ENCODE measurements at places on chromosomes 7 and 10.

GRCh38 chr7:44144426-44144967 lies 3.4 kb upstream of the MYL7 start:
- peaks cover 10% of the 10 kb centered on the region for H3K4me1 ChIP-seq
- no peak overlapping the region for H3K27ac ChIP-seq
- peaks cover 1% of the 10 kb centered on the region for H3K27me3 ChIP-seq
- no peak overlapping the region for H3K4me3 ChIP-seq
- DNase-seq = no peak

- peaks cover 32% of the 10 kb centered on the region for H3K27me3 ChIP-seq
- no peak overlapping the region for H3K4me3 ChIP-seq
- H3K27ac ChIP-seq = no peak overlapping the region
- no peaks in the 10 kb centered on the region for H3K4me1 ChIP-seq
- no peak for DNase-seq
These were observed 166.9 kb downstream of the PAXIP1 start for GRCh38 chr7:154836021-154836448.

DNA sequence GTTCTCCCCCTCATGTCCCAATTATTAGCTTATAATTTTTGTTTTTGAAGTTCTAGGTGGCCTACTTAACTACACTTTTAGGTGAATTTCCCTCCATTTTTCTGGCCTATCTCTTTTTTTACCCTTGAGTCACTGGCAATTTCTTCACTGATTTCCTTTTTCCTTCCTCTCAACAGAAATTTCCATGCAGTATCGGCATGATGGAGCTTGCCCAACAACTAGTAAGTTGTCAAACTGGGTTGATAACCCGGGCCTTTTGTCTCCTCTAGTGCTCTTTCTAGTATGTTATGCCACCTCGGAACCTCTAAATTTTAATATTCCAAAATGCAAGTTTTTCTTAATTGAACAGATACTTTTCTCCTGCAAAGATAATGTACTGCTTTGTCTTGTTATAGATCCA lies 147.1 kb downstream of the MLLT10 start:
- no peak overlapping the region for H3K27ac ChIP-seq
- H3K36me3 ChIP-seq = peaks cover 32% of the 10 kb centered on the region
- no peak for DNase-seq

DNA sequence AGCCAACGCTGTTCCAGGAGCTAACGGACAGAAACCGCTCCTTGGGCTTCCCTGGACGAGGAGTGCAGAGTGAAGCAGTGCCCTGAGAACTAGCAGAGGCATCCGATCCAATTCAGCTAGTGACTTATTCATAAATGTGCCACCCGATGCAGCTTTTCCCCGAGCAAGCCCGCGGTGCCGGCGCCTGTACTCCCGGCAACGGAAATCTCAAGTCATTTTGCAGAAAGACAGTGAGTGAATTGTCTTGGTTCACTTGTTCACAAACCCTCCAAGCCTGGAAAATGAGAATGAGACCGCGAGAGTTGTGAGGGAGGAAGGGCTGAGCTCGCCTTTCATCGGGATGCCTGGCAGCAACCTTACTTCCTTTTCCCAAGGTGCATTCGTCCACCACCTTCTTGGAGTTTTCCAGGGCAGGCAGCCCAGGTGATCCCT lies 87.5 kb downstream of the COBL start:
- H3K36me3 ChIP-seq = no peaks in the 10 kb centered on the region
- no peak overlapping the region for H3K4me3 ChIP-seq

DNA sequence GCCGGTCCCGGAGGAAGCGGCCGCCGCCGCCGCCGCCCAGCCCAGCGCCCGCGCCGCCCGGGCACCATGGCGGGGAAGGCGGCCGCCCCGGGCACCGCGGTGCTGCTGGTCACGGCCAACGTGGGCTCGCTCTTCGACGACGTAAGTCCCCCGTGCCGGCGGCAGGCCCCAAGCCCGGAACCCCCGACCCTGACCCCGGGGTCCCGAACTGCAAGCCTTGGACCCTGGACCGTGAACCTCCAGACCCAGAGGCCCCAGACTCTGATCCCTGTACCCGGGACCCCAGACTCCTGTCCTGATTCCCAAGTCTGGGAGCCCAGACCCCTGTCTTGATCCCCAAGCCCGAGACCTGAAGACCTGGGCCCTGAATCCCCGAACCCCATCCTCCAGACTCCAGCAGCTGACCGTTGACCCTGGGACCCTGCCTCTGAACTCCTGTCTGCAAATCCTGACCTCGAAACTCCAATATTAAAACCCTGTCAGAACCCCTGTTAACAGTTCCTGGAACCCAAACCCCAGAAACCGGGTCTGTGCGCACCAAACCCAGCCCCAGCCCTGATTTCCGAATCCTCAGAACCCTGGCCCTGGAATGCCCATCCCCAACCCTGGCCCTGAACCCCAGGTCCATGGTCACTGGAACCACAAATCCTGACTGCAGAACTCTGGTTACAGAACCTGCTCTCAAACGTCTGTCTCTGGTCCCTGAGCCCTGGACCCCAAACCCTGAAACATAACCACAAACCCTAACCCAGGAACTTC lies 623 bp downstream of the INPP5A start:
- H3K4me3 ChIP-seq = peak overlapping the region; percentile 84
- H3K27me3 ChIP-seq = no peaks in the 10 kb centered on the region
- H3K27ac ChIP-seq = peak overlapping the region; percentile 94
- H3K36me3 ChIP-seq = no peaks in the 10 kb centered on the region
- no peak for DNase-seq

DNA sequence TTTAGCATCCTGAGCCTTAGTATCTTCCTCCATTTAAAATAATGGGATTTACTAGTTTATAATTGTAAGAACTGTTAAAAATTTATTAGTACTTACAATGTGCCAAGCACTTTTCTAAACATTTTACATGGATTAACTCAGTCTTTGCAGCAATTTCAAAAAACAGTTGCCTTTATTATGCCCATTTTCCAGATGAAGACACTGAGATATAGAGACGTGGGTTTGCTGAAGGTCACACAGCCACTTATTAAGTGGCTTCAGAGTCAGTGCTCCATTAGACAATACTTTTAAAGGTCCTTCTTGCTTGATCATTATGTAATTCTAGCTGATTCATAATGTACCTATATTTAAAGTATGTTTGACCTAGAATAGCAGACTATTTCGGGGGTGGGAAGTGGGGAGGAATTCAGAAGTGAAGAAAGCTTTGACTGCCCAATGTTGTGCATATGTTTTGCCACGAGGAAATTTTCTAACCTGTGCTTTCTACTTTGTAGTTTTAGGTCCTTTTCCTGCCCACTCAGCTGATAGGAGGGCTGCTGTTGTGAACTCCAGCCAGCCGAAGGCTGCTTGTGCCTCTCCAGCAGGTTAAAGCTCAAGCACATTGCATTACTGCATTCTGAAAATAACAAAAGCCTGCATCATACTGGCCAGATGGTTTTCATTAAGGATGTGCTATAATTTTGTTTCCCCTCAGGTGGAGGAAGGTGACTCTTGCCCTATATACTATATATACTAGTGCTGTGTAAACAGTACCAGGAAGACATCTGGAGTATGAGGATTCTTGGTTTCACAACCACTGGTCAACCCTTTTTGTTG lies 4.3 kb downstream of the PLEKHA8 start:
- H3K4me1 ChIP-seq = peaks cover 2% of the 10 kb centered on the region
- no peak overlapping the region for H3K27ac ChIP-seq
- no peaks in the 10 kb centered on the region for H3K36me3 ChIP-seq
- DNase-seq = no peak
- H3K4me3 ChIP-seq = no peak overlapping the region

- peak overlapping the region; percentile 87 for H3K27ac ChIP-seq
- peak overlapping the region; percentile 68 for H3K4me3 ChIP-seq
- H3K4me1 ChIP-seq = peaks cover 24% of the 10 kb centered on the region
- DNase-seq = peak; percentile 63
- no peaks in the 10 kb centered on the region for H3K36me3 ChIP-seq
- no peaks in the 10 kb centered on the region for H3K27me3 ChIP-seq
These were observed 330.8 kb downstream of the PTEN start for GRCh38 chr10:88194041-88194887.

DNA sequence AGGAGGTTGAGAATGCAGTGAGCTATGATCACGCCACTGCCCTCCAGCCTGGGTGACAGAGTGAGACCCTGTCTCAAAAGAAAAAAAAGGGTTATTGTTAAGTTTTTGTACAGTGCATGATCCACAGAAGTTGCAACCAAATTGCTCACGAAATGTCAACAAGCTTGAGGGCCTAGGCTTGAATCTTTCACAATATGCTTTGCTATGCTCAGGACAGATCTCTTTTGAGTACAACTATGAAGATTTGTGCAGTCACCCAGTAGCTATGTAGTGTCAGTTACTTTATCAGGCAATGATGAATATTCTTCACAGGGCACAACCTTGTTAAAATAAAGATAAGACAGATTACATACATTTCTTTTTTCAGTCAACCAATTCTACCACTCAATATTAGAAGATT lies 109.2 kb downstream of the PRTFDC1 start:
- H3K27ac ChIP-seq = no peak overlapping the region
- no peaks in the 10 kb centered on the region for H3K27me3 ChIP-seq
- H3K4me1 ChIP-seq = peaks cover 5% of the 10 kb centered on the region
- DNase-seq = no peak
- no peaks in the 10 kb centered on the region for H3K36me3 ChIP-seq

DNA sequence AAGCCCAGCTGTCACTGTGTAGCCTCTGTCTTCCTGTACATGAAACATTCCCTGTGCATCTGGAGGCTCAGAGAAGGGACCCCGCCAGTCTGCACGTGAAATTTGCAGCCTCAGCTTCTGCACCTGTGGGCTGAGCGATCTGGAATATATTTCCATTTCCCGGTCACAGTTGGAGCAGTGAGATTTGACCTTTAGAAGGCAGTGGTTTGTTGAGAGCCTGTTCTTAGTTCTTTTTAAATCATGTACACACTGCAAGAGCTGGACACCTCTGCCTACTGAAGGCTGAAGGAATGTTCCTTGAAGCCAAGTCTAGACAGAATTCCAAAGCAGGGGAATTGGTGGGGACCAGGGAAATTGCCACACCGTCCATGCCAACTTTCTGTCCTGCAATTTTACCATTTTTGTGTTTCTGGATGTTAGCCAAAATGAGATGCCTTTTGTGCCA lies 706.6 kb downstream of the INHBA start:
- no peaks in the 10 kb centered on the region for H3K36me3 ChIP-seq
- no peak overlapping the region for H3K4me3 ChIP-seq
- no peaks in the 10 kb centered on the region for H3K4me1 ChIP-seq
- no peak for DNase-seq

DNA sequence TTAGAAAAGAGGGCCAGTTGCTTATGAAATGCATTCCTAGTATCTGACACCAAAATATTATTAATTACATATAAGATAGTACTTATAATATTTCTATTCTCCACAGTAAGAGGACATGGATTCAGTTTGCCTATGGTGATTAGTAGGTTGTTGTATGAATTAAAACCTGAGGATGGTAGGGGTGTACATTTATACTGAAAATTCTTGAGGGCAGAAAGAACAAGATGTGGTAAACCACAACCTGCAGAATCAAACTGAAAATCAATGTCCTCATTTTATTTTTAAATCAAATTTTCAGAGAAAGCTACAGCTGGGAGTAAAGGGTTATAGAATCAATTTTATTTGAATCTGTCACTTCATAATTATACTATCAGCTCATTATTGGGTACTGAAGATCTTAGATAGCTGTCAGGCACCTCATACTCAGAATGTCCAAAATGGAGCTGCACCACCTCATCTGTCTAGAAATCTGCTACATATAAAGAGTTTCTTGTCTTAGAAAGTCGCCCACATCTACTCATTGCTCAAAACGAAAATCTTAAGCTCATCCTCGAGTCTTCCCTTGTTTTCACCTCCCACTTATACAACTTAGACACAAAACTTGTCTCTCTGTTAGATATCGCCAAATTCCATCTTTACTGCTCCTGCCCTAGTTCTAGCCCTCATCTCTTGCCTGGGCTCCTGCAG lies 65.4 kb downstream of the MYO3A start:
- no peak for DNase-seq
- H3K4me1 ChIP-seq = no peaks in the 10 kb centered on the region
- H3K27me3 ChIP-seq = peaks cover 44% of the 10 kb centered on the region
- no peak overlapping the region for H3K27ac ChIP-seq
- no peak overlapping the region for H3K4me3 ChIP-seq

GRCh38 chr7:21160401-21160800 lies 267.5 kb upstream of the SP4 start:
- H3K4me3 ChIP-seq = no peak overlapping the region
- no peak for DNase-seq
- peaks cover 11% of the 10 kb centered on the region for H3K27me3 ChIP-seq

- no peak overlapping the region for H3K4me3 ChIP-seq
- peaks cover 16% of the 10 kb centered on the region for H3K4me1 ChIP-seq
- no peak overlapping the region for H3K27ac ChIP-seq
These were observed 24.3 kb downstream of the CBLL1 start for GRCh38 chr7:107768263-107768662.

- no peak overlapping the region for H3K27ac ChIP-seq
- DNase-seq = no peak
- no peak overlapping the region for H3K4me3 ChIP-seq
These were observed 43.9 kb downstream of the GRM8 start for GRCh38 chr7:127208860-127209259.

GRCh38 chr7:76358011-76358480 lies 745 bp downstream of the YWHAG start:
- H3K4me3 ChIP-seq = peak overlapping the region; percentile 95
- peak overlapping the region; percentile 96 for H3K27ac ChIP-seq
- peaks cover 16% of the 10 kb centered on the region for H3K36me3 ChIP-seq
- no peaks in the 10 kb centered on the region for H3K27me3 ChIP-seq
- peak; percentile 49 for DNase-seq
- peaks cover 15% of the 10 kb centered on the region for H3K4me1 ChIP-seq

- no peaks in the 10 kb centered on the region for H3K36me3 ChIP-seq
- H3K27ac ChIP-seq = peak overlapping the region; percentile 58
- no peak for DNase-seq
- H3K27me3 ChIP-seq = no peaks in the 10 kb centered on the region
These were observed 102.4 kb downstream of the MDFIC start for GRCh38 chr7:115024276-115024675.

DNA sequence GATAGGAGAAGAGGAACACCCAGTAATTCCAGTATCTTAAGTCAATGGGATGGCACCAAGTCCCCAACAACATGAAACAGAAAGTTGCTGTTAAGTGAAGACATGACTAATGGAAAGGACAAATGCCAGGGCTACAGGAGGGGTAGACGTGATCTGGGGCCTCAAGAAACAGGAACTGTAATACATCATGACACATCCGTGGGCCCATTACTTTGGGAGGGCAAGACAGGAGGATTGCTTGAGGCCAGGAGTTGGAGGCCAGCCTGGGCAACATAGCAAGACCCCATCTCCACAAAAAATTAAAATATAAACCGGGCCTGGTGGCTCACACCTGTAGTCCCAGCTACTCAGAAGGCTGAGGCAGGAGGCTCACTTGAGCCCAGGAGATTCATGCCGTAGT lies 408.6 kb upstream of the PRKCQ start:
- H3K27me3 ChIP-seq = peaks cover 10% of the 10 kb centered on the region
- DNase-seq = no peak
- no peak overlapping the region for H3K4me3 ChIP-seq
- H3K27ac ChIP-seq = no peak overlapping the region
- H3K36me3 ChIP-seq = no peaks in the 10 kb centered on the region

DNA sequence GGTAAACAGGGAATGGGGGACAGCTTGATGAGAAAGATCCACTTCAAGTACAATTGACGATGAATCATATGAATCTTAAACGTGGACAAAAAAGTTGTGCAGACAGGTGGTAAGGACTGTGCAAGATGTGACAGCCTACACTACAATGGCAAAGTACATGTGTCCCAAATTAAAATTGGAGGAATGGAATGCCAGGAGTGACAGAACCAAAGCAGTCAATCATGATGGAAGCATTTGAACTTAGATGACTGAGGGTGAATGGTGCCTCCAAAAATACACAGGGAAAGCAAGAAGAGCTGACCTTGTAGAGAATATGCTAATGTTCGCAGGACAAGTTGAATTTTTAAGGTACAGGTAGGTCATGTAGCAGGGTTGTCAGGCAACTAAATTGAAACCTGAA lies 150.3 kb upstream of the WNT16 start:
- H3K4me1 ChIP-seq = peaks cover 33% of the 10 kb centered on the region
- H3K27me3 ChIP-seq = peaks cover 13% of the 10 kb centered on the region
- H3K36me3 ChIP-seq = no peaks in the 10 kb centered on the region
- no peak overlapping the region for H3K4me3 ChIP-seq
- no peak overlapping the region for H3K27ac ChIP-seq
- DNase-seq = no peak
